Stimulated activated CD4-positive, alpha-beta T cell treated with anti-CD3 and anti-CD28 coated beads, Interleukin-12 subunit alpha, Interleukin-12 subunit beta, amount 100 ng/mL, for 4 hours (primary cell): ENCODE measurements at places on chromosomes 11 and 22.
A peak's percentile ranks its signal among the peaks of the same experiment; 100 is the strongest.

DNA sequence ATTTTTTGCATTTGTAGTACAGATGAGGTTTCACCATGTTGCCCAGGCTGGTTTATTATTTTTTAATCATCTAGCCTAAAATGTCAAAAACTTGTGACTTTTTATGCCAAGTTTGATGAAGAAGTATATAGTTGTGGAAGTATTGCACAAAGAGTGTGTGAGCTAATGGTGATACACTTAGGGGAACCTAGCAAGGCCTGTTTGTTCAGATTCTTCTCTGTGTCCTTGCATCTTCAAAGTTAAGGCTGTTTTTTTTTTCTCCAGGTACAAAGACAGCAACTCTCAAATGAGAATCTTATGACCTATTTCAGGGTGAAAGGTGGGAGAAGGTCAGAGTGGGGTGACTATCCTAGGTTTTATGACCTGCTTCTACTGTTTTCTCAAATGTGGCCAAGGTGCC, 7.3 kb downstream of the SLCO2B1 start:
- DNase-seq = no peak

DNA sequence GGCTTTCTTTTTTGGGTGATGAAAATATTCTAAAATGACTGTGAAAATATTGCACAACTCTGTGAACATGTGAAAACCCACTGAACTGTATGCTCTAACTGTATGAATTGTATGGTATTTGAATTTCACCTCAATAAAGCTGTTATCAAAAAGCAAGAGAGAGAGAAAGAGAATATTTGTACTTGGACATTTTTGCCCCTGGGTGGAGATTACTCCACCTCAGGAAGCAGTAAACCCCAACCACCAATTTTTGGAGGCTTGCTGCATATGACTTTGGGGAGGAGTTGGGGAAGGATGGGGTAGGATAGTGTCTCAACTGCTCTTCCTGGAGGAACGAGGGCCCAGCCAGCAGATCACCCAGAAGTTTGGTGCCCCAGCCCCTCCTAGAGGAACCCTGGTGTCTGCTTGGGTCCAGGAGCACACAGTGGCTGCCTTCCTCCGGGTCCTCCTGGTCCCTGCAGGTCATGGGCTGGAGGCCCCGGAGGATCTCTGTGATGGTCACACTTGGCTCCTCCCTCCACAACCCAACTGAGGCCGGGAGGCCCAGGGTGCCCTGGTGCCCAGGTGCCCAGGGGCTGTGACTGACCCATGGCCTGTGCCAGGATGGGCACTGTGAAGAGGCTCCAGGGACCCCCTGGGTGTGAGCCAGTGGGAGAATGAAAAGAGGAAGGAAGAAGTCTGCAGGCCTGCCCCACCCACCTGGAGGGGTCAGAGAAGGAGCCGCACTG, 15.3 kb upstream of the PICK1 start:
- DNase-seq = no peak

DNA sequence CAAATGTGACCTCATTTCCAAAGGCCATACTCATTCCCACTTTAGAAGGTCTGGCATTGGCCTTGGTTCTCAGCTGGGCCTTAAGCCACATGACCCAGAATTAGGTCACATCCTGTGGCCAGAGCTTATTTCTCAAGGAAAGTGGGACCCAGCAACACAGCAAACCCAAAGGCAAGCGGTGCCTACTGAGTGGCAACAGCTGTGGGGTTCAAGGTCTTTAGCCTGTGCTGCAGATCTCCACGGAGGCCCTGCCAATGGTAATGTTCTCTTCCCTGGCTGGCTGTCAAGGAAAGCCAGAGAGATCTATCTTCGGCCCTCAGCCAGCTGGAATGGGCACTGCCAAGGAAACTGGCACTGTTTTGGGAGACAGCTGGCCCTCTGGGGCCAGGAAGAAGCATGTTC, 41.5 kb upstream of the TP53I11 start:
- DNase-seq = no peak

- no peak for DNase-seq
These were observed 92.5 kb downstream of the MTMR3 start for GRCh38 chr22:29975494-29975893.

GRCh38 chr11:65942531-65942930, 2.7 kb upstream of the TSGA10IP start:
- no peak for DNase-seq

DNA sequence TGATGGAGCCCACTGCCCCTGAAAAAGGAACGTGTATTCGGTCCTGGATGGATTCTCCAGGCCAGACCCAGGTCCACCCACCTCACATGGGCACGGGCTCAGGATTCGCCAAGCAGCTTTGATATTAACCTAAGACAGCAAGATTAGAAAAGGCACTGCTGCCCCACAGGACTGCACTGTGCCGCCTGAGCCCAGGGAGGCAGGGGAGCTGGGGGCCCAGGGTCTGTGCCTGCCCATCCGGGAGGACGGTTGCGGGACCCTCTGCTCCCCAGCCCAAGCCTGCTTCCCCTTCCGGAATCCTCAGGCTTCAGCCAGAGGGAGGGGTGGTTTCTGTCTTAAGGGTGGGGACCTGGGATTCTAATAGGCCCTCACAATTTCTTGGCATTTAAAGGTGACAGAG, 13.5 kb upstream of the VSIG10L2 start:
- DNase-seq = no peak

DNA sequence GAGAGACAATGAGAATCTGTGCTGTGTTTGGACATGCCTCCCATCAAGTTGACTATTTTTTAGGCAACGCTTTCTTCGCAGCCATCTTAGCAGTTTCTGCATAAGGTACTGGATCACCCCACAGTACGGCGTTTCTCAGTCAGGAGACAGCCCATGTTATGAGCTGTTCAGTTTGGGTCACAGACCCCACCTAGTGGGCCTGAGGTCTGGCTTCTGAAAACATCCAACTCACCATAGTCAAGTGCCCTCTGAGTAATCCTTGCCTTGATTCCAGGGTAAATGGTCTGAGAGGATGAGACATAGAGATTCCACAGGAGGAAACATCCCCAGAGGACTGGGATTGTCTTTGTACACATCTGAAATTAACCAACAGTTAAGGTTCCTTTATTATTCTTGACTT, 7.2 kb downstream of the BPIFC start:
- no peak for DNase-seq

- no peak for DNase-seq
These were observed at the start of gene ANKRD13D for GRCh38 chr11:67289226-67289650. Gene ANKRD13D (plus strand): TSS chr11:67289303. CDS start chr11:67289461, 158 bp downstream.

DNA sequence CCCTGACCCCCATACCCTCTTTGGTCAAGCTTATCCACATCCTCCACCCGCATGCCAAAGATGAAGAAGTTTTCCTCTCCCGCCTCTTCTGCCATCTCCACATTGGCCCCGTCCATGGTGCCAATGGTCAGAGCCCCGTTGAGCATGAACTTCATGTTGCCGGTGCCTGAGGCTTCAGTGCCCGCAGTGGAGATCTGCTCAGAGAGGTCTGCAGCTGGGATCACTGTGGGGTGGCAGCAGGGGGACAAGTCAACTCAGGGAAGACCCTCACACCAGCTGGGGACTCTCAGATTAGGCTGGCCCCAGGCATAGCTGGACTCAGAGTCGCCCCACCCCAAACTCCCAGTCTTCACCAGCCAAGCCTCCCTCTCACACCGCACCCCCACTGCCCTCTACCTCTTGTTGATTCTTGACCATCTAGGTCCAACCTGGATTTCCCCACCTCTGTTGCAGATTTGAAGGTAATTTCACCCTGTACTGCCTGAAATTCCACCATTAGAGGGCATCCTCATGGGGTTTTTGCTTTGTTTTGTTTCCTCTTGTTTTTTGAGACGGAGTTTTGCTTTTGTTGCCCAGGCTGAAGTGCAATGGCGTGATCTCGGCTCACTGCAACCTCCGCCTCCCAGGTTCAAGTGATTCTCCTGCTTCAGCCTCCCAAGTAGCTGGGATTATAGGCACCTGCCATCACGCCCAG, 6.6 kb upstream of the RASGRP2 start:
- no peak for DNase-seq

- peak; percentile 25 for DNase-seq
These were observed 29.8 kb downstream of the SGSM3 start for GRCh38 chr22:40400159-40400558.

- DNase-seq = no peak
These were observed 55.0 kb upstream of the GLYAT start for GRCh38 chr11:58786693-58787092.

GRCh38 chr22:47796128-47796908, 1033.9 kb downstream of the TBC1D22A start:
- no peak for DNase-seq

DNA sequence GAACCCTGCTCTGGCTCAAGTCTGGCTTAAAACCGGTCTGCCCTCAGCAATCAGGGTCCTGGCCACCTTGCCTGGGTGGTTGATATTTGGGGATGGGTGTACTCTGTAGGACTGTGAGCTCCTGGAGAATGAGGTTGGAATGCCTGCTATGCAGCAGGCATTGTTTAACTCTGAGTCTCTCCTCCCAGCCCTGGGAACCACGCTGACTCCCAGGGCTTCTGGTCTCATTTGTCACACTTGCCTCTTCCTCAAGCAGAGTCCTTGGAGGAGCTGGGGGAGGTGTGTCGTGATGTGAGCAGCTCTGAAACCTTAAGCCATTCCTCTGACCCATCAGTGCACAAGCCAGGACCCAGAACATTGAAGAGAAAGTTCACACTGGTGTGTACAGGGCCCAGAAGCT, 340.1 kb downstream of the MN1 start:
- DNase-seq = no peak

DNA sequence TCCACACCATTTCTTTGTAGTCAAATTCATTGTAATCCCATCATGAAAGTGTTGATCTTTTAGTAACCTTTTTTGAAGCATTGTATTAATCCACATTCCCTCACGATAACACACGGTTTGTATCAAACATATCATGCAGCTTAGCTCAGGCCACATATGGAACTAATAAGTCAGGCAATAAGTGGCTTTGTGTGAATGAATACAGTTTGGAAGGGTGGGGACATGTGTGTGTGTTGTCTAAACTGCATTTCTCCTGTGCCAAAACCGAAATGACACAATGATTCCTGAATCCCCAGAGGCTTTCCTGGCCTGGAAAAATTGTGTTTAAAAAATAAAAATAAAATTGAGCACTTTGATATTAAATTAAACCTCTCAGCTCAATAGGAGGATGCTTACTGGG, 98.3 kb downstream of the WNT11 start:
- DNase-seq = no peak

GRCh38 chr11:85809863-85810262, 1.1 kb downstream of the SYTL2 start:
- DNase-seq = no peak

DNA sequence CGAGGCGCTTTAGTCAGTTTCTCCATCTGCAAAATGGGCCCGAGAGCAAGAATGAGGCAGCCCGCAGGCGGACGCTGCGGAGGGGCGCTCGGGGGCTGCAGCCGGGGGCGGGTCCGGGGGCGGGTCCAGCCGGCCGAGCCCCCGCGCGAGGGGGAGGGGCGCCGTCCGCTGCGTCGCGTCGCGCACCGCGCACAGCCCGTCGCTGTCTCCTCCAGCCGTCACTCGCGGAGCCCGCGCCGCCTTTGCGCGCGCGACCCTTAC, 282 bp downstream of the PC start:
- no peak for DNase-seq

- DNase-seq = no peak
These were observed 153.0 kb upstream of the TIMP3 start for GRCh38 chr22:32648486-32648885.

DNA sequence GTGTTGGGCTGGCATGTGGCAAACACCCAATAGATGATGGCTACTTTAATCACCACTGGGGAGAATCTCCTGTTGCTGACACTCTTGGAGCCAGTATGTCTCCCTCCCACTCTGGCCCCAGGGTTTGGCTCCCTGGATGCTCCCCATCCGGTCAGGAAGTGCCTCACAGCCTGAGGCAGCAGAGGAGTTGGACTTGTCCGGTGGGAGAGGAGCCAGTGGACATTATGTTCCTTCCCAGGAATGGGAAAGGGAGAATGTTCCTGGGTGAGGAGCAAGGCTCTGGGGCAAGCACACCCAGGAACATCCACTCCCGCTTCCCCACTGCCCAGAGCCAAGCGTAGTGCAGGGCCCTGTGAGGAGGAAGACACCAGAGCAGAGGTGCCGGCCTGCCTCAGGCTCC, 84.6 kb upstream of the NAV2 start:
- no peak for DNase-seq

- no peak for DNase-seq
These were observed 2.2 kb downstream of the PHF21B start for GRCh38 chr22:45007391-45008185.

GRCh38 chr11:121844016-121844415, 272.0 kb downstream of the BLID start:
- DNase-seq = no peak

DNA sequence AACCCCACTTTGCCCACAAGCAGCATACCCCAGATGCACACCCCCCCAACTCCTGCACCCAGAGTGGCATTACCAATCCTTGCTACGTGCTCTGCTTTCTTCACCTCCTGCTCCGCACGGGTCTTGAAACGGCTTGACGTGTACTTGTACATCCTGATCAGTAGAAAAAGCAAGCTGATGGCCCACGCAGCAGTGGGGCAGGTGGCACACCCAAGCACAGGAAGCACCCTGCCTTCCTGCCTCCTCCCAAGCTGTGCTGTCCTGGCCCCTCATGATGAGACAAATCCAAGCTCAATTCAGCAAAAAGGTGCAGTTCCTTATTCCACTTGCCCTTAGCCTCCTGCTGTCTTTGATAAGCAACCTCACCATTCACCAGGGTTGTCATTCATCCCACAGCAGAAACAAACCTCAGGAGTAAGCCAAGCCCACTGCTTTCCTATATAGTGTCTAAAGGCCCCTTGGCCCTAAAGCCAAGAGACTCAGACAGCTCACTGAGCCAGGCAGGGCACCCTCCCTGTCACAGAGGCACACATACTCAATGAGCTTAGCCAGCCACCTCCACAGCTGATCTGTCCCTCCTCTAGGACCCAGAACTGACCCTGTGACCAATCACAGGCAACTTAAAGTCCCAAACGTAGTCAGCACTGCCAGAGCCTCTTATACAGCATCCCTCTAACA, 27.8 kb downstream of the MORC2 start:
- DNase-seq = peak; percentile 39

DNA sequence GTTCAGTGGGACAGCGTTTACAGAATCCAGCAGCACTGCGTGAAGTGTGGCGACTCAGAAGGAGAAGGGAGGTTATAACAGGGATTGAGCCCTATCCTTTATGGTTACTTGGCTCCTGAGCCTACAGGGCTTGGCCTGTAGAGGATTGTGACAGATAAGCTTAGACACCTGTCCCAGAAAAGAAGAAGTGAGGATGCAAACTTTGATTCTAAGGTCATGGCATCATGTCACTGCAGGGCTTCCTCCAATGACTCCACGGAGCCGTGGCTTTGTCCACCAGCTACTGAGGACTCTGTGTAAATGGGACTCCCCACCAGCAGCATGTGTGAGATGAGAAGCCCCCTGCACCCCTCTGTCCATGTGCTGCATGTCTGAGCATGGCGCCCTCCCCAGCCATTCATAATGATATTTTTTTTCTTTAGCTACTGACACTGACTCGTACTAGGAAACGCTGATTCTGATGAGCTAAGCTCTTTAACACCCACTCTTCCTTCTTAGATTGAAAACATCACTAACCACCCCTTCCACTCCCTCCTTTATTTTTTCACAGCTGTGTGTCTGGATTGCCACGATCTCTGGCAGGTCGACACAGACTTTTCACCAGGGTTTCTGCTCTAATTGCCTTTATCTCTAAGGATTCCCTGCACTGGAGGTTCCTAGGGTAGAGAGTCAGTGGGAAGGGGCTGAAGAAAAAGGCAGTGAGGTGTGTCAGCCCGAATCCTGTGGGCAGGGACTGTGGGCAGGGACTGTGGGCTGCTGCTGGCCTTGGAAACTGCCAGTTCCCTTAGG, 65.5 kb upstream of the TTC12 start:
- no peak for DNase-seq

- DNase-seq = no peak
These were observed 265.4 kb upstream of the PLET1 start for GRCh38 chr11:112525844-112526590.

GRCh38 chr11:46315033-46315738, 32.1 kb upstream of the DGKZ start:
- peak; percentile 73 for DNase-seq
